ENCODE measurements at places on chromosomes 6 and 20. TPM values are rescaled to one million over a fixed set of nuclear protein-coding genes. Genes with fewer than 3 reads are reported as not detected.

The PBOV1 gene
- not detected for total RNA-seq

The TRIM40 gene
- not detected for total RNA-seq

The TMEM170B gene
- total RNA-seq, result 42.9 TPM

The ANKEF1 gene
- total RNA-seq, result 3.5 TPM

The ANGPT4 gene
- 0.09 TPM for total RNA-seq

The LRFN2 gene
- 5.4 TPM for total RNA-seq

The MACROD2 gene
- 58.1 TPM for total RNA-seq

- DNase-seq, result no peak
Measured at GRCh38 chr20:18922251-18922650, 108.7 kb downstream of the SCP2D1 start.

GRCh38 chr20:24437196-24438082 lies 32.0 kb upstream of the SYNDIG1 start:
- DNase-seq, result no peak

DNA sequence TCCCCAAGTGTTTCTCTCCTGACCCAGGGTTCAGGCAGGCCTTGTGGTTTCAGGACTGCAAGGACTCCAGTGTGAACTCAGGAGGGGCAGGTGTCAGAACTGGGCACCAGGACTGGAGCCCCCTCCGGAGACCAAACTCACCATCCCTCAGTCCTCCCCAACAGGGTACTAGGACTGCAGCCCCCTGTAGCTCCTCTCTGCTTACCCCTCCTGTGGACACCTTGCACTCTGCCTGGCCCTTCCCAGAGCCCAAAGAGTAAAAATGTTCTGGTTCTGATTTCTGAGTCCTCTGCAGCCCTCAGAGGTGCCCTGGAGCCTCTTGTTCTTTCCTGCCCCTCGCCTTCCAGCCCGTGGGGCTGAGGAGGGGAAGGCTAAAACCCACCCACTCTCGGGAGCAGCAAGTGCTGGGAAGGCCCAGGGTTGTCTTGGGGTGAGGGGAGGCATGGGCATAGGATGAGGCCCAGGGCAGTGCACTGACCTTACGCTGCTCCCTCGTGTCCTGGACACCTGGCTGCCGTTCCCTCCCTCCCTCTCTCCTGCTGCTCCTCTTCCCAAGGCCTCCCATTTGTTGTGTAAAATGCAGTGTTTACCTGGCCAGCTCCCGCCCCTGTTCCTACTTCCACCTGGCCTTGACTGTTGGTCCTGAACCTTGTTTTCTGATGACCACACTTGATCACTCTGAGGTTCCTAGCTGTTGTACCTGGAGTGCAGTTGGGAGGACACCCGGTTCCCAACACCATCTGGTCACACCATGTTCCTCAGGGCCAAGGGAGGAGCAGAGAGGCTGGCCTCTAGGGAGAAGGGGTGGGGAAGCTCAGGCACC lies 9.9 kb downstream of the CNPY3 start:
- DNase-seq, result no peak

DNA sequence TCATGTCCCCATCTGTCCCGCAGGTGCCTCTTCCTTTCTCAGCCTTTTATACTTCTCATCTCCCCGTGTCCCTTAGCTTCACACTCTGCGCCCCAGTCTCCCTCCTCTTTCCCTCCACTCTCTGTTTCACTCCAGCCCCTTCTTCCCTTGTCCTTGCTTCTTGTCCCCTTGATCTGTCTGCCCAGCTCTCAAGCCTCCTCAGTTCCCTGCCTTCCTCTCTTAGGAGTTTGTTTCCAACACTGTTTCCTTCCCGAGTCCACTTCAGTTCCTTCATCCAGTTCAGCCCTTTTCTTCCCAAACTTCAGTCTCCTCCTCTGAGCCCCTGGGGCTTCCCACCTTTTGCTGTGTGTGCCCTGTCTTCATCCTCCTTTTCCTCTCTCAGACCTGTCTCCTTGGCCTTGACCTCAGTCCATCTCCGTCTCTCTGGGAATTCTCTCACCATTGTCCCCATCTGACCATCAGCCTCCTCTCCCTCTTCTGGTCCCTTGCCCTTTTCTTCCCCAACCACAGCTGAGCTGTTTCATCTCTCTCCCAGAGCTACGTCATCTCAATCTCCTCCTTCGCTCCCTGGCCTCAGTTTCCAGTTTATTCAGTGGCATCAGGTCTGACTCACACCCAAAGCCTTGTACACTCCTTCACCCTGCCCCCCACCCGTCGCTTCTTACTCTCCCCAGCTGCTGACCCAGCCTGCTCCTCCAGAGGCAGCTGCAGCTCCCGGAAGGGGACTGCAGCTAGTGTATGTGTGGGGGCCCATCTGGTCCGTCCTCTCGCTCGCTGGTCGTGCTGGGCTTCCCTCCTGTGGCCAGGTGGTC lies 2.7 kb upstream of the DDR1 start:
- no peak for DNase-seq

GRCh38 chr20:48336597-48336996 lies 491.2 kb downstream of the PREX1 start:
- DNase-seq, result no peak

- DNase-seq, result no peak
Measured at GRCh38 chr6:21524201-21524600, 69.3 kb upstream of the SOX4 start.

- DNase-seq, result no peak
Measured at GRCh38 chr6:144715344-144715743, 430.2 kb downstream of the UTRN start.

DNA sequence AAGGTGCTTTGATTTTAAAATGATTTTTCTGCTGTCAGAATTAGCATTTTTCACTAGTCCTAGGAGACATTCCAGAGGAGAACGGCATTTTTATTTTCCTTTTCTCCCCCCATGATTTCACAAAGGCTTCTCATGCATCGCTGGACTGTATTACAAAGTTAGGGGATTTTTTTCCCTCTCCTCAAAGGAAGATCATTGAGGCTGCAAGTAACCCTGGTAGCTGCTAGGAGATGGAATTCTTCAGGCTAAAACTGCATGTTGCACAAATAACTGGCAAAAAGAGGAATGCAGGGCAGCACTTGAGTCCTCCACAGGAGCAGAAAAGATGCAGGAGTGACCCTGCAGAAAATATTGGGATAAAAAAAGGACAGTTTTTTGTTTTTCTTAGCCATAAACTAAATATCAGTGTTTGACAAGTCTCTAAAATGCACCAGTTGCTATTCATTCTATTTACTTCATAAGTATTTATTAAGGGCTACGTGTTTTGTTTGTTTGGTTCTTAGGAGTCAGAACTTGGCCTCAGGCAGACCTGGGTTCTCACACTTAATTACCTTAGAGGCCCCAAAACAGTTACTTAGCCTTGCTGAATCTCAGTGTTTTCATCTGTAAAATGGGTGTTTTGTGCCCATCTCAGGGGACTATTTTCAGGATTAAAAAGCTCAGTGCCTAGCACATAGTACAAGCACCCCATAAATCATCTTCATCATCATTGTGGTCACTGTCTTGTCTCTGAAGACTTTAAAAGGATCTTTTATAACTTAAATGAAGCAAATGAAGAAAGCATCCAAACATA lies 144.5 kb upstream of the ID4 start:
- DNase-seq, result no peak

DNA sequence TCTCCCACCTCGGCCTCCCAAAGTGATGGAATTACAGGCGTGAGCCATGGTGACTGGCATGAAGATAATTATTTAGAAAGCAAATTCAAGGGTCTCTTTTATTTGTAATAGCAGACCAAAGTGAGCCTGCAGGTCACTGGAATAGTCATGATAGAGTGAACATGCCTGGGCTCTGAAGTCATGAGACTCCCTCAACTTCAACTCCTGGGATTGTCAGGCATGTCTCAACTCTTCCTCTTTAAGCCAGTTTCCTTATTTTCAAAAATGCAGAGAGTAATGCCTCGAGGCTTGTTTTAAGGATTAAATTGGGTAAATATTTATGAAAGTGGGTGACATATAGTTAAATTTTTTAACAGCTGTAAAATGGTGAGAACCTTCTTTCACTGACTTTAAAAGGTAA lies 22.7 kb upstream of the HECA start:
- no peak for DNase-seq

DNA sequence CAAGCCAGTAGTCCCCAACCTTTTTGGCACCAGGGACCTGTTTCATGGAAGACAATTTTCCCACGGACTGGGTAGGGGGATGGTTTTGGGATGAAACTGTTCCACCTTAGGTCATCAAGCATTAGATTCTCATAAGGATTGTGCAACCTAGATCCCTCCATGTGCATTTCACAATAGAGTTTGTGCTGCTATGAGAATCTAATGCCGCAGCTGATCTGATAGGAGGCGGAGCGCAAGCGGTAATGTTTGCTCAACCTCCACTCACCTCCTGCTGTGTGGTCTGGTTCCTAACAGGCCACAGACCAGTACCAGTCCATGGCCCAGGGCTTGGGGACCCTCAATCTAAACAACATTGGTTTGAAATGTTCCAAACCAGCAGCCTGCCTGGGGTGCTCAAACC lies 137.0 kb upstream of the STXBP5 start:
- no peak for DNase-seq

DNA sequence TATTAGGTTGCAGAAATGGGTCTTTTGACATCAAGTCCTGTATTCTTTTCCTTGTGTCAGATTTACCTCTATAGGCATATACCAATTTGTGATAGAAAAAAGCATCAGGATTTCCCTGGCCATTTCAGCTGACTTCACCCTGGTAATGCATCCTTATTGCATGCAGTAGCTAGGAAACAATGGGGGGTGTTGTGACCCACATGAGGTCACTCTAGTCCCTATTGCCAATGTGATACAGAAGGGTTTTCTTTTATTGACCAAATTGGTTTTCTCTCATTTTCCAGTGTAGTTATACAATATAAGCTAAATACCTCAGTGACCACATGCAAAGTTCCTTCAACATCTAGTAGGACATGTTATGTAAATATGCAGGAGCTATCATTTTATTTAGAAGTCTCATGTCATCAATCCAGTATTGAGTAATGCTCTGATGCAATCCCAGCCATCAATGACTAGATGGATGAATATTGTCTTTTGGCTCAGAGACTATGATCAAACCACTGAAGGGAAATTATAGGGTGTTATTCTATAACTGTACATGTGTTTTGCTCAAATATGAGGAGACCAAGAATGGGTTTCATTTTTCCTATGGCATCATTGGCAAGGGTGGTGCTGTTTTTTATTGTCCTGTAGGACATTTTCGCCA lies 177.7 kb downstream of the KLHL32 start:
- no peak for DNase-seq

- DNase-seq, result peak; percentile 38
Measured at GRCh38 chr6:29926413-29927274, 15.7 kb upstream of the HLA-A start.
